ENCODE measurements at places on chromosomes 3 and 15. TPM values are rescaled to one million over a fixed set of nuclear protein-coding genes. Genes with fewer than 3 reads are reported as not detected.

The SLC12A1 gene
- total RNA-seq = under 0.01 TPM

GRCh38 chr3:24550588-24550987, 55.9 kb upstream of the THRB start:
- no peak for DNase-seq

- DNase-seq = peak; percentile 74
Measured at GRCh38 chr3:107598926-107599771, 76.4 kb downstream of the BBX start.

DNA sequence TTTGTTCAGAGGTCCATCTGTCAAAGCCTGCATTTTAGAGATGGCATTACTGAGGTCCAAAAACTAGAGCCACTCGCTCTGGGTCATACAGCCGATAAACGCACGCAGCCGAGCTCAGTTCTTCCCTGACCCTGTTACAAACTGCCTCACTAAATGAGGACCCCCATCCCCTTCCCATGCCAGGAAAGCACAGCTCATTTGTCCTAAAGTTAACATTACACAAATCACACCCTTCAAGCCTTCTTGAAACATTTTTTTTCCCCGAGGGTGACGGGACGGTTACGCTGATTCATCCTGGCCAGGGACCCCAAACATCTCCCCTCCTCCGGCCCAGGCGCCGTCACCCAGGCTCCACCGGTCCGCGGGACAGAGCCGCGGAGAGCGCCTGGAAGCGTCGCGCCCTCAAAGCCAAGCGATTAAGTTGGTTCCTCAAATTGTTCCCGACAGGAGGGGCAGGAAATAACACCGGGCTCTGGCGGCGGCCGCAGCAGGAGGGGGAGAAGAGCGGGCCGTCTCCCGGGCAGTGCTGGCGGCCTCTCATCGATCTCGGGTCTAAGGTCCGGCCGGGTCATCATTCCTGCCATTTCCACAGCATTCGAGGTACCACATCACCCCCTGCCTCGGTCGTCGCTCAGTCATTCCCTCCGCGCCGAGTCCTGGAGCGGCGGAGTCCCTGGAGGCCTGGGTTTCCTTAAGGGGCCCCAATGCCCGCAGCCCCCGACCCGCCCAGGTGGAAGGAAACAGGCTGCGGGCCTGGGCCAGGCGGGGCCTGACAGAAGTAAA, 619 bp upstream of the CMTM8 start:
- peak; percentile 59 for DNase-seq

DNA sequence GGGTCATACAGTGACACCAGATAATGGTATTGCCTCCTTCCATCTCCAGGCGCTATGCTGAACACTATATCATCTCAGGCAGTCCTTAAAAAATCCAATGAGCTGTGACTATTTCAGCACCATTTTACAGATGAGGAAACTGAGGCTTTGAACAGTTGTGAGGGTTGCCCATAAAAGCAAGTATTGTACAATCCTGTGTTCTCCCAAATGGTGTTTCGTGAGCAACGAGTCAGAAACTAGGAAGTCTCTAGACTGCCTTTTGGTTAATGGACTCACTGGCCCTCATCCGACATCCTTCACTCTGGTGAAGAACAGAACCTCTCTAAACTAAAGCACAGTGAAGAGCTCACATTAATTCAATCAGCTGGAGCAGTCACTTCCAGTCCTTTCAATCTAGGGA, 61.8 kb downstream of the ATP8B4 start:
- DNase-seq = no peak

GRCh38 chr3:167936019-167936418, 159.7 kb downstream of the GOLIM4 start:
- DNase-seq = no peak

DNA sequence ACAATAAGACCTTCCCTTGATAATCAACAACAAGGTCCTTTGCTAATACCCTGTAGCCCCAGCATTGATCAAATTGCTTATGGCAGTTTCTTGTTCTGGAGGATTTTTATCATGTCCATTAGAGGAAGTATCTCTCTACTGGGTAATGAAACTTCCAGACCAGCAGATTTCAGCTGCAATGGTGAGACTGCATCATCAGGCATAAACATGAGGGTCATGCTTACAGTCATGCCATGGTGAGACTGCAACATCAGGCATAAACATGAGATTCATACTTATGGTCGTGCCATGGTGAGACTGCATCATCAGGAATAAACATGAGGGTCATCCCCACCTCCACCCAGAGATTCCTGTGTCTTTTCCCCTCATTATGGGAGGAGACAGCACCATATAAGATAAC, 129.0 kb upstream of the LIPC start:
- DNase-seq = no peak

Measured in dermis blood vessel endothelial cell (primary cell).